Activated naive CD4-positive, alpha-beta T cell treated with anti-CD3 and anti-CD28 coated beads for 36 hours (primary cell): ENCODE measurements at places on chromosomes 3 and 15. TPM values are rescaled to one million over a fixed set of nuclear protein-coding genes. Genes with fewer than 3 reads are reported as not detected.

GRCh38 chr3:13070391-13071070, 2.7 kb downstream of the IQSEC1 start:
- no peak for DNase-seq

DNA sequence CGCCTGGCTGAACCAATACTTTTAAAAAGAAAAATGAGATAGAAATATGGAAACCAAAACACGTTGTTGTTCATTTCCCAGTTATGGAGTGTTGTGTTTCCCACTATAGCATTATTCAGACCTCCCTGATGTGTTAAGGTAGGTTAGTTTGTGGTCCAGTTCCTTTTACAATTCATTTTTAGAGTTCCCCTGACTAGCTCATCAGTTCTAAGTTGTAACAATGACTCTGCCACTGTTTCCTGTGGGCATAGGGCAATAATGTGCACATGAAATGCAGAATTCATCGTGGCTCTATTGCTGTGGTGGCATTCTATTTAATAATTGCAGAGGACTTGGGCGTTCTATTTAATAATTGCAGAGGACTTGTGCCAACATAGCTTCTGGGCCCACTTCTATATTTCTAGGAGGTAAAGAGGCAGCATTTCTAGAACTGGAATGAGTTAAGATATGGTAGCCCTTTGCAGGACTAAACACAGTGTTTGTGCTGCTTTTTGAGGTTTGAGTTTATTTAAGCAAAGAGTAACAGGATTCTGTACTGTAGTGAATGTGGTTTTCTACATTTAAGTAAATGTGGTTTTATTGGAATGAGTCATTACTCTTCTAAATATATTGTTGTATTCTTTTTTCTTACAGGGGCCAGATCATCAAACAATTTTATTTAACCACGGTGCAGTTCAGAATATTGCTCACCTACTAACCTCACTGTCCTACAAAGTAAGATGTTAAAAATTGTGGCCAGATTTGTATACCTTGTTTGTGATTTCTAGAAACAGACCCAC, 47.5 kb downstream of the ARMC8 start:
- DNase-seq, result no peak

- no peak for DNase-seq
Measured at GRCh38 chr3:44984335-44984734, 8.3 kb downstream of the EXOSC7 start.

Gene KCNAB1
- not detected for total RNA-seq

DNA sequence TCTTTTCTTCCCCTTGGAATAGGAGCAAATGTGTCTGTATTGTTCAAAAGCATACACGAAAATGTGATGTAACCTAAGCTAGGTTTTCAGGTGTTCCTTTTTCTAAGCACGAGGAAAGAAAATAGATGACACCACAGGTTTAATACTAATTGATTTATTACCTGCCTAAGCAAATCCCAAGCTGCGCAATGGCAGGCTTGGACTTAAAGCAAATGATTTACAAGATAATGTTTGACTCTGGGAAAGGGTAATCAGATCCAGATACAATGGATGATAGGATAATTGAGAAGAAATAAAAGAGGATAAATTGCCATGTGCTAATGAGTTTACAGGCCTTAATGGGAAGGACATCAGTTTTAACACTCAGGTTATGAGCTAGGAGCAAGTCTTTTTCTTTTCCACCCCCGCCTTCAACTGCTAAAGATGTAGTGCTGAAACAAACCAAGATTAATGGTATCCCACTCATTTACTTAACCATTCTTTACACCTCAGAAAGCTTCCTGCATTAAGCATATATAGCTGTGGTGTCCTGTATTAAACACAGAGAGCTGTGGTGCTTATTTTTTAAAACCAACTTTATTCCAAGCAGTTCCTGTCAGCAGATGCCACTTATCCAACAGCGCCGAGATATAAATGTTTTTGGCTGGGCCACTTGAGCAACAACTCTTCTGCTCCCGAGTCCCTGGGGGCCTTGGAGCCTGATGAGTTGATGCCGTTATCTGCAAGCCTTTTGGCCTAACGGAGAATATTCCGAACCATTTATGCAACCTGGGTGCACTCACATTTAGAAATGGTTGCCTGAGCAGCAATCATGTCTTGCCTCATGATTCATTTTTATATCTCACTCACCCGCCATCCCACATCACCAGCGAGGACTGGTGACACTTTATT, 205.5 kb downstream of the MECOM start:
- no peak for DNase-seq

DNA sequence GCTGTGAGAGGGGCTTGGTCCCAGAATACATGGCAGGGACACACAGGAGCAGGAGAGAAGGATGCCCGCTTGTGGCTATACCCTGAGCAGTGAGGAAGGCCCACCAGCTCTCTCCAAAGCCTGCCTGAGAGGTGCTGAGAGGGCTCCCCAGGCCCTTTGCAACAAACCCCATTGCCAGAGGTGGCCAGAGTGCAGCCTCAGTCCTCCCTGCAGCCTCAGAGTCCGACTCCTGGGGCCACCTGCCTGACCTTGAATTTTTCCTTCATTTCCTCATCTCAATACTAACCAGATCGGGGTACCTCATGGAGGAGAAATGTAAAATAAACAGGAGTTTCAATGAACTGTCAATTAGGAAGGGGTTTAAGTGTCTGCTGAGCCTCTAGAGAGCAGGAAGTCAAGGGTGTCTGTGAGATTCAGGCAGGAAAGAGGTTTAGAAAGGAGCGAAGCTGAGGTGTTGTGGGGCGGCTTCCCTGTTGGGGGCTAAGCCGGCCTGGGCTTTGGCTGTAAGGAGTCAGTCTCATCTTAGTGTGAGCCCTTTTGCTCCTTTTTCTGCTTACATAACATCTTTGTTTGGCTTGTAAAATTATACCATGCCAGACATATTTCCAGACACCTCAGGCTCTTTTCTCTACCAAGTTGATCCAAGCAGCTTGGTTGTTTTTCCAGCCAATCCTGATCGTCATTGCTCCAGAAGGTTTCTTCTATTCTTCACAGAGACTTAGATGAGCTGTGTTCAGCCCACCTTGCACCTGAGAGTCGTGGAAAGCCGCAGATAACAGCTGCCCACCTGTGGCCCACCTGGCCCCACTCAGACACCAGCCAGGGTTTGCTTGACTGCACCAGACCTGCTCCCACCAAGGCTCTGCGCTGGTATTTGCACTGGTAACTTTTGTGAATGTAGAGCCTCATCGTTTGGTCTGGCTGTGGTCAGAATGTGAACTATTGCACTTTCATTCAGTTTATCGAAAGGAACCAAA, 36.7 kb downstream of the CMTM7 start:
- no peak for DNase-seq

DNA sequence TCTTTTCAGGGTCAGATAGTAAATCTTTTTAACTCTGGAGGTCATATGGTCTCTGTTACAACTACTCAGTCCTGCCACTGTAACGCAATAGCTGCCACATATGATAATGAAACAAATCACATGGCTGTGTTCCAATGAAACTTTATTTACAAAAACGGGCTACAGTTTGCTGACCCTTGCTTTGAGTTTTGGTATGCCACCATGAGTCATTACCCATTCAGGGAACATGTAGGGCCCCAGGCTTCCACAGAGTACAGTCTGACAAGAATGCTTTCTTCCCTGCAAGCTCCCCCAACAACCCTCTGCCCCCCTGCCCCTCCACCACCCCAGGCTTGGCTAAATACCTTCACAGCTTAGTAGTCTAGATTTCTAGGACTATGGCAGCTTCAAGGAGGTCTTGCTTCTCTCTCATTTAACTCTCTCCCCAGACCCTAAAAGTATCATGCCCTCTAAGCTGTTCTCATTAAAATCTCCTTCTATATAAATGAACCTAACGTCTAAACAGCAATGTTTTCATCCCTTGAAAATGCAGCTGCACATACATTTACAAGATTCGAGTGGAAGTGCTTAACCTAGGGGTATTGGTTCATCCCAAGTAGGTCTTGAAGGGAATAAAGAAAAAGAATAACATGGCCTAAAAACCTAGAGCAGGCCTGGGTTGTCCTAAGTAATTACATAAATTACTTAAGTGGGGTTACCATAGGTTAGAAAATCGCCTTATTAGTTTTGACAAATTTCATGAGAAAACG, 117.8 kb upstream of the PRICKLE2 start:
- DNase-seq, result no peak

DNA sequence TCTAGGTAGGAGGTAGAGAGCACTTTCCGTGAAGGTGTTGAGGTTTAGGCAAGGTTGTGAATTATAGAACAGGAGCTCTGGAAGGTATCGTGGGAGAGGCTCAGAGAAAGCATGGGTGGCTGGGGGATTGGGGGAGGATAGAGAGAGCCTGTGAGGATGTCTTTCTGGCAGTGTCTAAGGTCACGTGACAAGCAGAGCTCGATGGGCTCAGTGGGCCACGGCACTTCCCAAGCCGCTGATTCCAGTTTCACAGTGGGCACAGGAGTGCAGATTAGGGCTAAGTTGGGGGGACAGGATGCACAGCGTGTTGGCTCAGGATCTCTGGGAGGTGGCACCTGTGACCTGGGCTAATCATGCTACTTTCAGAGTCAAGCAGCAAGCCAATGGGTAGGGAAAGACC, 52.0 kb downstream of the CEMIP start:
- no peak for DNase-seq

Gene PDIA5
- 20.7 TPM for total RNA-seq

Gene CADM2
- not detected for total RNA-seq

DNA sequence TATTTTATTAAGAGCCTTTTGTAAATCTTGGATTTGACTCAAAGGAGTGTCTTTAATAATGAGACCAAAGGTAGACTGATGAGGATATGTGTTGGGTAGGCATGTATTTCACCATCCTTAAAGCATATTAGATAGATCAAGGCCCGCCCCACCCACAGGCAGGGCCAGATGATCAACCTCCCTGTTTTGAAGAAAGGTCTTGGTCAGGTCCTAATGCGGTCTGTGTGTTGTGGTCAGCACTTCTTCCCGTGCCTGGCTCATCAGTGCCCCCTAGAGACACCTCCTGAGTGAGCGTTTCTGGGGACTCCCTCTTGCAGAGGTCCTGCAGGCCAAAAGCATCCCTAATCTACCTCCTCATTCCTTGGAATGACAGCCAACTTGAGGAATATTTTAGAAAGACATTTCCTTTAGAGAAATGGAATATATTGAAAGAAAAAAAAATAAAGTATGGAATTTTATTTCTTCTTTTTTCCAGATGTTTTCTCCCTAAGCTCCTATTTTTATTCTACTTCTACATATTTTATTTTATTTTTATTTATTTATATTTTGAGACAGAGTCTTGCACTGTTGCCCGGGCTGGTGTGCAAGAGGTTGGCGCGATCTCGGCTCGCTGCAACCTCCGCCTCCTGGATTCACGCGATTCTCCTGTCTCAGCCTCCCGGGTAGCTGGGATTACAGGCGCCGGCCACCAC, 6.0 kb downstream of the TM4SF4 start:
- peak; percentile 64 for DNase-seq

Gene GNAT1
- not detected for total RNA-seq

DNA sequence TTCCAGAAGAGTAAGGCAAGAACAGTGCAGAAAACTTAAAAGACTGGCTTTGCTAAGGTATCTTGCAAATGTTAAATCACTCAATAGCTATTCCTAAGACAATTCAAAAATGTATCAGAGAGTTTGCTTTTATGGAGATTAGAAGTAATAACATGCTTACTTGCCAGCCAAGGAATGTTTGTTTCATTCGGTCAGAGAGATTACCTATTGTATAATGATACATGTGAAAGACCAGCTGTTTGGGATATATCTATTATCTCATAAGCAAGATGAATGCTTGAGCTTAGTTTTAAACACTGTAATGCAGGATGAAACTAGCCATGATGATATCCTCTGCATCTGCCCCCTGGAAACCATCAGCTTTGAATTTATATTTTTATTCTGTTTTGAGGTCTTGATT, 70.7 kb downstream of the MAP2K5 start:
- DNase-seq, result no peak

Gene C3orf49
- total RNA-seq, result not detected

Gene DUOX1
- total RNA-seq, result 0.17 TPM
